SK-N-SH (cell line): ENCODE measurements at places on chromosomes 3 and 15. TPM values are rescaled to one million over a fixed set of nuclear protein-coding genes. Genes with fewer than 3 reads are reported as not detected.

GRCh38 chr15:67143646-67144045, 78.2 kb downstream of the SMAD3 start:
- peaks cover 69% of the 10 kb centered on the region for H3K4me1 ChIP-seq
- H3K27ac ChIP-seq, result peak overlapping the region; percentile 99
- H3K4me3 ChIP-seq, result no peak overlapping the region
- no peaks in the 10 kb centered on the region for H3K36me3 ChIP-seq
- DNase-seq, result no peak

GRCh38 chr15:57376696-57377477, 582 bp downstream of the CGNL1 start:
- H3K27ac ChIP-seq, result no peak overlapping the region
- H3K4me1 ChIP-seq, result peaks cover 3% of the 10 kb centered on the region; the same call in 1 of the 2 replicates
- H3K36me3 ChIP-seq, result no peaks in the 10 kb centered on the region
- H3K27me3 ChIP-seq, result no peaks in the 10 kb centered on the region; the same call in 1 of the 2 replicates

DNA sequence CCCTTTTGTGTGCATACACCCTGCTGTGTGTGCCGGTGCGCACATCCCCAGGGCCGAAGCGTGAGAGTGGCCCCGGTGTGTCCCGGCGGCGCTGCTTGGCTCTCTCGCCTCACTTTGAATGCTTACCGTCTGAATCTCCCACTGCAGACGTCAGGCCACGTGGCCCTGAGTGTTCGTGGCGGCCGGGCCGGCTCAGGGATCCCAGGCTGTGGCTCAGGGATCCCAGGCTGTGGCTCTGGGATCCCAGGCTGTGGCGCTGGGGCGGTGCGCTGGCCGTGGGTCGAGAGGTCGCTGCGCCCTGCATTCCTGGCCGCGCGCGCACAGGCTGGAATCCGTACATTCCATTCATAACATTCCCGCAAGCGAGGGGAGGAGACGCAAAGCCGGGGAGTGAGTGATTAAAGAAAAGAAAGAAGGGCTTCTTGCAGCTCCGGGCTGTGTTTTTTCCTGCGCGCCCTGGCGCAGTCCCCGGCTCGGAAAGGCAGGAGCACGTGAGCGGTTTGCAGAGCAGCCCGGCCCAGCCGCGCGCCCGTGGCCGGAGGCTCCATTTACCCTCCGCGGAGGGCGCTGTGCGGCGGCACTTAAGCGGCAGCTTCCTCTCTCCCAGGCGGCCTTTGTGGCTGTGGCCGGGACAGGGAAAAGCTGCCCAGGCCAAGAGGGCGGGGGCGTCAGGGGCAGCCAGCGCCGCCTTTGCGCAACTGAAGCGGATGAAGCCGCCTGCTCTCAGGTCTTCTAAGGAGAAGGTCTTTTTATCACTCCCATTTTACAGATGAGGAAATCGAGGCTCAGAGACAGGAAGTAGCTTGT, 87.0 kb upstream of the ALDH1L1 start:
- H3K27ac ChIP-seq, result peak overlapping the region; percentile 27; the same call in 1 of the 2 replicates
- H3K27me3 ChIP-seq, result no peaks in the 10 kb centered on the region; the same call in 1 of the 2 replicates
- no peaks in the 10 kb centered on the region for H3K36me3 ChIP-seq
- peak overlapping the region; percentile 38 for H3K4me3 ChIP-seq
- H3K4me1 ChIP-seq, result peaks cover 8% of the 10 kb centered on the region; the same call in 1 of the 2 replicates

DNA sequence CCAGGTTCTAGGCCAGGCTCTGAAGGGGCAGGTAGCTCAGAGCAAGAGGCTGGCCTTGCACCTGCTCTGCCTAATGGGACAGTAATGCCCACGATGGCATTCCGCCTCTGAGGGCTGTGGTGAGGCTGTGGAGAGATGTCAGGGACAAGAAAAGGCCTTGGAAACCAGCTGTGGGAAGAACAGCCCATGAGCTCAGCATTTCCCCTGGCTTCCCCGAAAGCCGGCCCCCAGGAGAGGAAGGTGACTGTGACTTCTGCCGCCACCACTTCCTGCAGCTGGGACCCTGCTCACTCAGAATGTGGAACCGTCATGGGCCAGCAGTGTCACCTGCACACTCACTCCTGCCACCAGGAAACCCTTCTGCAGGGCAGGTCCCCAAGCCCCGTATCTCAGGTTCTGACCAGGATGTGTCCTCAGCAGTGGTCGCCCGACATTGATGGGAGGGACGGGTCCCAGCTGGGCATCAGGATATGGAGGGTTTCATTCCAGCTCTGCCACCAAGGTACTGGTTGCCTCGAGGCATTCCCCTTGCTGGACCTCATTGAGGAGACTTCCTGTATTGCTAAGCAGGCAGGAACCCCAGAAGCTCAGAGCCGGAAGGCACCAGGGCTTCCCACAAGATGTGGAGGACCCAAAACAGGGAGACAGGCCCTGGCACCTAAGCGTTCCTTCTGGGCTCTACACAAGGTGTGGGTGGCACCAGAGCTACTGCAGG, 30.7 kb downstream of the SEMA7A start:
- no peak for DNase-seq
- no peak overlapping the region for H3K27ac ChIP-seq
- no peaks in the 10 kb centered on the region for H3K36me3 ChIP-seq

- H3K4me3 ChIP-seq, result no peak overlapping the region
- no peak overlapping the region for H3K27ac ChIP-seq
- H3K36me3 ChIP-seq, result no peaks in the 10 kb centered on the region
- DNase-seq, result no peak
These were observed 73.0 kb downstream of the SUMF1 start for GRCh38 chr3:4394048-4394447.

DNA sequence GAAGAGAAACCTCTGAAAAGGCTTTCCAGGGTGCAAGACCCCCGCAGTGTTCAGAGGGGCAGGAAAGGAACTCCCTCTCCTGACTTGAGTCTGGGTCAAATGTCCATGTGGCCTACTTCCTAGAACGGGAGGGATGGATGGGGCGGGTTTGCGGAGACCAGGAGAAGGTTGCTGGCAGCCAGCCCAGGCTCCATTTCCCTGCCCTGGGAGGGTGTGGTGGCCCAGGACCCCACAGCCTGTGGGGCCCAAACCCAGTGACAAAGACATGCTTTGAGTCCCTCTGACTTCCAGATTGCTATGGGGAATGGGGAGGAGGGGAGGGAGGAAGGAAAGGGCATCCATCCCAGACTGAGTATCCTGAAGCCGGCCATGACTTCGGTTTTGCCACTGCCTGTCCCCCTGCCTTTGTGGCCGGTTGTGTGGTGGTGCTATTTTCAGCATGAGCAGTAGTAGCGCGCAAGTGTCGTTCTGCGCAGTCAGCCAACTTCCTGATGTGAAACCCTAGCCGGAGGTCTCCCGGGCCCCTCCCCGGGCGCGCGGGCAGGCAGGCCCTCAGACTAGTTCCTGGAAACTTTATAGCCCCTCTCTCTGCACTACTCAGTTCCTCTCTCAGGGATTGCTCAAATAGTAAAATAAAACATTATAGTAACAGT, 24.4 kb downstream of the MAGEF1 start:
- peaks cover 20% of the 10 kb centered on the region for H3K4me1 ChIP-seq
- H3K27me3 ChIP-seq, result no peaks in the 10 kb centered on the region
- no peak overlapping the region for H3K4me3 ChIP-seq

DNA sequence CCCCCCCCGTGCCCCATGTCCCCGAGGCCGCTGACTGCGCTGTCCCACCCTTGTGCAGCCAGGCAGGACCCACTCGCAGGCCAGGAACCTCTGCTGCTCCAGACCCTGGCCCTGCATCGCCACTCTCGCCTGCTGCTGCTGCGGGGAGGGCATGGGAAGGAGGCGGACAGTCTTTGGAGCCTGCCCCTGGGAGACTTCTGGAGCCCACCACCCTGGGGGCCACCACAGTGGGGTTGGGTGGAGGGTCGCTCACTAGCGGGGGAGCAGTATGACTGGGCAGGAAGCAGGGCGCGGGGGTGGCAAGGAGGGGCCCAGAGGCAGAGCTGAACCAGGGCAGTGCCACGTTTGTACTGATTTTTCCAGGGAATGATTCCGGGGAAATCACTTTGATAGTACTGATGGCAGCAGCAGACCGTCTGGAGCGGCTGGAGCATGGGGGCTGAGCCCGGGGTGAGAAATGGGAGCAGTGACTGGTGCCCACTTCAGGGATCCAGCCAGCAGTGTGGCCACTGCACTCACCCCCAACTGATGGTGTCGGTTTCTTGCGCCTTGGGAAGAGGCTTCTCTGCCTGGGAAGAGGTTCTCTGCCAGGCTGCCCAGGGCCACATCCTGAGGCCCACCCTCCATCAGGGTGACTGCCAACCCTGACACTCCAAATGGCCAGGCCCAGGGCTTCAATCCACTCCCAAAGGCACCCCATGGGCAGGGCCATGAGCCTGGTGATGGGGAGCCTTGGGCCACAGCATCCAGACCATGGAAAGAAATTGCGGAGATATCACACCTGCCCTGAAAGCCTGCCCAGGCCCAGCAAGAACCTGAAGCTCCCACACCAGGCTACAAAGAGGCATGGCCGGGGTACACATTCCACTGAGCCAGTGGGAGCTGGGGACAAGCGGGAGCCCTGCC, 53.7 kb downstream of the LSAMP start:
- DNase-seq, result no peak
- H3K36me3 ChIP-seq, result no peaks in the 10 kb centered on the region
- H3K27ac ChIP-seq, result no peak overlapping the region
- H3K4me3 ChIP-seq, result no peak overlapping the region

GRCh38 chr3:122322095-122323075, 2.7 kb upstream of the CSTA start:
- H3K27me3 ChIP-seq, result no peaks in the 10 kb centered on the region
- no peak overlapping the region for H3K27ac ChIP-seq
- DNase-seq, result no peak
- H3K4me1 ChIP-seq, result no peaks in the 10 kb centered on the region
- no peak overlapping the region for H3K4me3 ChIP-seq
- no peaks in the 10 kb centered on the region for H3K36me3 ChIP-seq

- no peaks in the 10 kb centered on the region for H3K27me3 ChIP-seq
- H3K4me1 ChIP-seq, result no peaks in the 10 kb centered on the region
- DNase-seq, result no peak
- H3K27ac ChIP-seq, result no peak overlapping the region
- H3K4me3 ChIP-seq, result no peak overlapping the region
These were observed 346.4 kb upstream of the KCNMB2 start for GRCh38 chr3:178189854-178190253.

DNA sequence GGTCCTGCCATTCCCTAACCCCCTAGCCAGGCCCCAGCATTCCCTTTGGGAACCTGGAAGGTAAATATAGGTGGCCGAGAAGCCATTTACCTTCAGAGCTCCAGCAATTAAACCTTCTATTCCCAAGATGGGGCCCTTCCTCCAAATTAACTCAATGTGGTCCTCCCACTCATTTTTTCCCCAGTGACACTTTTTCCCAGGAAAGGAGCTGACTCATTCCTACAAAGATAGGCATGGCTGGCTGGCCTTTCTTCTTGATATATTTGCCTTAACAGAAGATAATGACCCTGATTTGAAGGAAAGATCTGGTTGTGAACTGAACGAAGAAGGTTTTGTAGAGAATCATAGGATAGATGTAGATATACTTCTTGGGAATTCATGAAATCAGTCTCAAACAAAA, 279.0 kb upstream of the VEPH1 start:
- no peaks in the 10 kb centered on the region for H3K27me3 ChIP-seq
- peaks cover 28% of the 10 kb centered on the region for H3K4me1 ChIP-seq
- DNase-seq, result no peak
- H3K36me3 ChIP-seq, result no peaks in the 10 kb centered on the region
- no peak overlapping the region for H3K4me3 ChIP-seq
- H3K27ac ChIP-seq, result no peak overlapping the region

DNA sequence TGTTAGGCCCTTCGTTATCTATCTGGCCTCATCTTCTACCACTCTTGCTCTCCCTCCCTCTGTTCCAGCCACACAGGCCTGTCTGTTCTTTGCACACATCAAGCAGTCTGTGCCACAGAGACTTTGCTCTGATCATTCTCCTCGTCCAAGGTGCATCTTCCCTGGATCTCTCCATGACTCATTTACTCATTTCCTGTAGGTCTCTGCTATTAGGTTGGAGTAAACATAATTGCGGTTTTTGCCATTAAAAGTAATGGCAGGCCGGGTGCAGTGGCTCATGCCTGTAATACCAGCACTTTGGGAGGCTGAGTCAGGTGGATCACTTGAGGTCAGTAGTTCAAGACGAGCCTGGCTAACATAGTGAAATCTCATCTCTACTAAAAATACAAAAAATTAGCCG, 9.5 kb upstream of the C3orf49 start:
- no peak overlapping the region for H3K4me3 ChIP-seq
- H3K36me3 ChIP-seq, result no peaks in the 10 kb centered on the region
- no peak for DNase-seq

Gene NUTM1
- polyA plus RNA-seq, result not detected in 2 replicates

Gene CD276
- 60.1 and 86.2 TPM in 2 replicates for polyA plus RNA-seq
